ENCODE measurements at places on chromosomes 12 and 14. TPM values are rescaled to one million over a fixed set of nuclear protein-coding genes. Genes with fewer than 3 reads are reported as not detected.

The RBMS2 gene
- total RNA-seq = 5.1 TPM

The SLC25A21 gene
- total RNA-seq = not detected

The LRTM2 gene
- not detected for total RNA-seq

The GARIN6 gene
- total RNA-seq = not detected

The ANO2 gene
- total RNA-seq = not detected

The RNASE1 gene
- not detected for total RNA-seq

The NANOG gene
- not detected for total RNA-seq

The TMEM117 gene
- total RNA-seq = 1.3 TPM

The SIRT4 gene
- total RNA-seq = 2.5 TPM

The OAS1 gene
- 6.4 TPM for total RNA-seq

The RASSF9 gene
- total RNA-seq = not detected

The SPIC gene
- not detected for total RNA-seq

The CIDEB gene
- 14.4 TPM for total RNA-seq

The KRT5 gene
- total RNA-seq = not detected

The ZNF891 gene
- total RNA-seq = 1.9 TPM

The MMP19 gene
- not detected for total RNA-seq

The MYF6 gene
- total RNA-seq = not detected

The GALNT8 gene
- 0.27 TPM for total RNA-seq

The CLEC14A gene
- not detected for total RNA-seq

The ISM2 gene
- not detected for total RNA-seq

The POLE2 gene
- 44.4 TPM for total RNA-seq

The SLC17A8 gene
- not detected for total RNA-seq

The LRCOL1 gene
- not detected for total RNA-seq

The MIS18BP1 gene
- 35.5 TPM for total RNA-seq

The LRIG3 gene
- total RNA-seq = not detected

The CLEC4D gene
- total RNA-seq = not detected

The ALDH1L2 gene
- total RNA-seq = 2.2 TPM

The KLRC3 gene
- total RNA-seq = 1.8 TPM
